Common myeloid progenitor, CD34-positive (primary cell): ENCODE measurements at places on chromosomes 16 and 17.

DNA sequence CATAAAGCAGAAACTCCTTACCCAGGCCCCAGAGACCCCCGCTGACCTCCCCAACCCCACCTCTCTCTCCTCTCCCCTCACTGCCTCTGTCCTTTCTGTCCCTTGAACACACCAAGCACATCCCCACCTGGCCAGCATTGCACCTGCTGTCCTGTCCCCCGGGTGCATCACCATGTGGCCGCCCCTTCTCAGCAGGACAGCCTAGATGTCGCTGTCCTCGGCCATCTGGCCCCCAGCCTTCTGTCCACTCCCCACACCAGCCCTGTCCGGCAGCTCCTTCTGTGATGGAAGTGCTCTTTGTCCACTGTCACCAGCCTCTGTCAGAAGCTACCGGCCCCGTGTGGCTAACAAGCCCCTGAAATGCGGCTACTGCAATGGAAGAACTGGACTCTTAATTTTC, 12.3 kb upstream of the MPRIP start:
- H3K4me3 ChIP-seq: no peak overlapping the region
- DNase-seq: no peak
- peaks cover 33% of the 10 kb centered on the region for H3K4me1 ChIP-seq
- H3K27ac ChIP-seq: no peak overlapping the region
- H3K27me3 ChIP-seq: no peaks in the 10 kb centered on the region

GRCh38 chr17:3925684-3926485, 9.6 kb upstream of the P2RX1 start:
- no peak for DNase-seq
- no peak overlapping the region for H3K27ac ChIP-seq
- H3K36me3 ChIP-seq: peaks cover 67% of the 10 kb centered on the region
- no peak overlapping the region for H3K4me3 ChIP-seq
- H3K27me3 ChIP-seq: no peaks in the 10 kb centered on the region
- no peaks in the 10 kb centered on the region for H3K4me1 ChIP-seq

GRCh38 chr17:41655611-41656111, 31.3 kb upstream of the KRT17 start:
- H3K4me3 ChIP-seq: no peak overlapping the region
- H3K27ac ChIP-seq: no peak overlapping the region
- H3K27me3 ChIP-seq: no peaks in the 10 kb centered on the region

- no peak for DNase-seq
- no peak overlapping the region for H3K27ac ChIP-seq
- H3K36me3 ChIP-seq: peaks cover 30% of the 10 kb centered on the region
- no peaks in the 10 kb centered on the region for H3K4me1 ChIP-seq
- no peak overlapping the region for H3K4me3 ChIP-seq
Measured at GRCh38 chr17:8479431-8479947, 43.8 kb downstream of the NDEL1 start.

DNA sequence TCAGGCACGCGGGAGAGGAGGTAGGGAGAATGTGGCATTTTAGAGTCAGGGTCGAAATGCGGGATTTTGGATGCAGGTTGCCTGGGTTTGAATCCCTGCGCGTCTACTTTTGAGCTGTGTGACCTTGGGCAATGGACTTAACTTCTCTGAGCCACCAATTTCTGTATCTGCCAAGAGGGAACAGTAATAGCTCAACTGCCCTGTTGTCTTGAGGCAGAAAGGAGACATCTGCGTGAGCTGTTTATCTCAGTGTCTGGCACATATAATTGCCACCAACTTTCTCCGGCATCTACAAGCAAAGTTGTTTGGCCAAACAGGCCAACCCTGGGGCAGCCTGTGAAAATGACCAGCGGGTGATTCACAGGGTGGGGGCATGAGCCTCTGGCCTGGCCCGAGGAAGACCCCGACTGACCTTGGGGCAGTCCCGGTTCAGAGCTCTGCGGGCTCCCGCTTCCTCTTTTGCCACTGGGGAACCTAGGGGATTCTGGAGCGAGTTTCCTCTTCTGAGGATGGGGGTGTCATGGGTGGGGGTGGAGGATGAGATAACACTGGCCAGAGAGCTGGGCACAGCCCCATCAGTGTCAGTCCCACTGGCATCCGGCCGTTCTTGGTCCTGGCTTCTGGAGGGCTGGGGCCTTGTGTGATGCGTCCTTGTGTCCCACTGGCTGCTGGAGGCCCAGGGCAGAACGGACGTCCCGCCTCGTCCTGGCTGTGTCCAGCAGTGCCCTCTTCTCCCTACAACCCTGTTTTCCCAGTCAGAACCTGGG, 1.3 kb downstream of the SNN start:
- H3K4me1 ChIP-seq: peaks cover 56% of the 10 kb centered on the region
- H3K27ac ChIP-seq: no peak overlapping the region
- DNase-seq: no peak
- H3K36me3 ChIP-seq: no peaks in the 10 kb centered on the region
- no peaks in the 10 kb centered on the region for H3K27me3 ChIP-seq

DNA sequence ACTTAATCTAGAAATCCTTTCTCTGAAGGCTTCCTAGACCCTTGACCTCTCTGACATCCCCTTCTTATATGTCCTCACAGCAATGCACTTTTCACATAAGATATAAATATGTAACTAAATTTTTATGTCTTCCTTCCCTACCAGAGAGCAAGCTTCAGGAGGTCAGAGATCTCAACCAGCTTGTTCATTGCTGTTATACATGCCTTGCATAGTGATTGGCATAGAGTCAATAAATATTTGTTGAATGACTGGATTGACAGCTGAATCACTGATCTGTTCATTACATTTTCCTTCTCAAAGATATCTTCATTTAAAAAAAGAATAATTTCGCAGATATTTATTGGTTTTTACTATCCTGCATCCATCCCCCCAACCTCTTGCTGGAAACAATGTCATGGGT, 29.5 kb downstream of the HYDIN start:
- no peaks in the 10 kb centered on the region for H3K27me3 ChIP-seq
- no peaks in the 10 kb centered on the region for H3K36me3 ChIP-seq
- H3K27ac ChIP-seq: no peak overlapping the region
- H3K4me1 ChIP-seq: no peaks in the 10 kb centered on the region

- peak; percentile 90 for DNase-seq
- H3K4me3 ChIP-seq: no peak overlapping the region
- no peaks in the 10 kb centered on the region for H3K27me3 ChIP-seq
- peaks cover 75% of the 10 kb centered on the region for H3K4me1 ChIP-seq
- peaks cover 6% of the 10 kb centered on the region for H3K36me3 ChIP-seq
Measured at GRCh38 chr17:42312285-42313130, 24.2 kb downstream of the STAT5A start.

DNA sequence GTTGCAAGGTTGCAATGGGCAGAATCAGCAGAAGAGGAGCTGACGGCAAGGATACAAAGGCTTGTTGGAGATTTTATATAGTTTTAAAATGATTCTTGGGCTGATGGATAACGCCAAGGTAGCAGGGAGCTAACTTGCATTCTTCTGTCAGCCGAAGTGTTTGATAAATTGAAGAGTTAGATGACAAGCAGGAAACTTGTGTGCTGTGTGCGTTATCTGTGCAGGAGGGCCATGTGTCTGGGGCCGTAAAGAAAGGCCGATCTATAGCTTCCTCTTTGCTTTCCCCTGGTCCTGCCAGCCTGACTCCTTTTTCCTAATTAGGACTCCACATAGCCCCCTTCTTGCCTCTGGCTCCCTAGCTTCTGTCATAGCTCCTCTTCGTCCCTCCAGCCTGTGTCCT, 6.7 kb upstream of the WWOX start:
- no peak overlapping the region for H3K27ac ChIP-seq
- no peak overlapping the region for H3K4me3 ChIP-seq
- H3K27me3 ChIP-seq: no peaks in the 10 kb centered on the region
- peak; percentile 54 for DNase-seq
- H3K4me1 ChIP-seq: peaks cover 5% of the 10 kb centered on the region

- H3K4me3 ChIP-seq: no peak overlapping the region
- H3K27ac ChIP-seq: no peak overlapping the region
- DNase-seq: no peak
Measured at GRCh38 chr17:36631022-36631421, 29.6 kb downstream of the MRM1 start.
